NCI-H69 (cell line): ENCODE measurements at places on chromosomes 1 and 21.
A peak's percentile ranks its signal among the peaks of the same experiment; 100 is the strongest.

DNA sequence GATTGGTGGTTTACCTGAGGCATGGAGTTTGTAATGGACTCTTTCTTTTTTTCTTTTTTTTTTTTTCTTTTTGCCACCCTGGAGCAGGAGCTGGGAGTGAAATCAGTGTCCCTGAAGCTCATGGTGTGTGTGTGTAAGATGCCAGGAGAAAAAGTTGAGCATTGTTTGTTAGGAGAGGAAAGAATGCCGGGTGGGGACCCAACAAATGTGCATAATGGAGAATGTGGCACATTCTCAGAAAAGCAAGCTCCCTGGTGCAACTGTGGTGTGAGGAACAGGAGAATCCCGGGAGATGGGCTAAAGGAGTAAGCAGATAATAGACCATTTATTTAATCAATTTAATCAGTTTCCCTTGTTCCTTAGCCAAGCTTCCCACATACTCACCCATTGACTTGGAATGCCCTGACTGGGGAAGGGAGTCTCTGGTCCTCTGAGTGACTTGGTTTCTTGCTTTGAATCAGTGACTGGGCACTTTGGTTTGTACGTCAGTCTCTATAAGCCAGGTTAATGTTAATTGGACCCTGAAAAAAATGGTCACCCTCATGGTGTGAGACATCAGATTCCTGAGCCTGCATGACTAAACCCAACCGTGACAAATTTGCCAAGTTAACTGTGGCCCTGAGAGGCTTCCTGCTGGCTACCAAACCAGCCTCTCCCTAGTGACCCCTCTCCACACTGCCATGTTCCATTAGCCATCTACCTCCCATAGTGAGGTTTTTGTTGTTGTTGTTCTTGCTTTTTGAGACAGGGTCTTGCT lies 43.9 kb upstream of the ITPKB start:
- DNase-seq, result no peak

DNA sequence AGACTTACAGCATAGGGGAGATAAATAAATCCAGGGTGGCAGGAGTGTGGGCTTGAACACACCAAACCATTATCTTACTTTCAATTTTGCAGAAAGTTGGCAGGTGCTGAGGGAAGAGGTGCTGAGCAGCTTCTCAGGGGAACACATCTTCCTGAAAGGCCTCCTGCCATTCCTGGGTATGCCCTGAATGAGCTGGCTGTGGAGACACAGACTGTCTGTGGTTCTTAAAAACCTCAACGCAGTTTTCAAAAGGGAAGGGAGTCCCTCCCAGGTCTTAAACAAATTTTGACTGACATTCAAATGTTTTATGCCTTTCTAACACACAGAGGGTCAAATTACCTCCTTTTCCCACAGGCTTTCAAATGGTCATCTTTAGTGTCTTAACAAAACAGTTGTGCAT lies 166.9 kb downstream of the TNFSF18 start:
- no peak for DNase-seq

- DNase-seq, result no peak
Observed at GRCh38 chr1:76919085-76919484, 51.8 kb downstream of the ST6GALNAC5 start.

GRCh38 chr1:85088408-85088784 lies 40.1 kb upstream of the MCOLN3 start:
- DNase-seq, result no peak

DNA sequence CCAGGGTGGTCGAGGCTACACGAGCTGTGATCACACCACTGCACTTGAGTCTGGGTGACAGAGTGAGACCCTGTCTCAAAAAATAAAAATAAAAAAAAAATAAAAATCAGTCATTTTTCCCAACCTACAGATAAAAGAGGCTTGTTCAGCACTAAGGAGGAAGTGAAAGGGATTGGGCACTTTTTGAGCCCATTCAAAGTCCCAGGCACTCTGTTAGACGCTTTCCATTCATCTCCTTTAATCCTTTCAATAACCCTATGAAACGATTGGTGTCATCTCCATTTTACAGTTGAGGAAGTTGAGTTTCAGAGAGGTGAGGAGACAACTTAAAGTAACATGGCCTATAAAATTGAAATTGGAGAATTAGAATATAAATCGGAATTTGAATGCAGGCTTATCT lies 10.4 kb upstream of the AGO4 start:
- no peak for DNase-seq

GRCh38 chr1:39379187-39379586 lies 112.2 kb upstream of the BMP8A start:
- no peak for DNase-seq

DNA sequence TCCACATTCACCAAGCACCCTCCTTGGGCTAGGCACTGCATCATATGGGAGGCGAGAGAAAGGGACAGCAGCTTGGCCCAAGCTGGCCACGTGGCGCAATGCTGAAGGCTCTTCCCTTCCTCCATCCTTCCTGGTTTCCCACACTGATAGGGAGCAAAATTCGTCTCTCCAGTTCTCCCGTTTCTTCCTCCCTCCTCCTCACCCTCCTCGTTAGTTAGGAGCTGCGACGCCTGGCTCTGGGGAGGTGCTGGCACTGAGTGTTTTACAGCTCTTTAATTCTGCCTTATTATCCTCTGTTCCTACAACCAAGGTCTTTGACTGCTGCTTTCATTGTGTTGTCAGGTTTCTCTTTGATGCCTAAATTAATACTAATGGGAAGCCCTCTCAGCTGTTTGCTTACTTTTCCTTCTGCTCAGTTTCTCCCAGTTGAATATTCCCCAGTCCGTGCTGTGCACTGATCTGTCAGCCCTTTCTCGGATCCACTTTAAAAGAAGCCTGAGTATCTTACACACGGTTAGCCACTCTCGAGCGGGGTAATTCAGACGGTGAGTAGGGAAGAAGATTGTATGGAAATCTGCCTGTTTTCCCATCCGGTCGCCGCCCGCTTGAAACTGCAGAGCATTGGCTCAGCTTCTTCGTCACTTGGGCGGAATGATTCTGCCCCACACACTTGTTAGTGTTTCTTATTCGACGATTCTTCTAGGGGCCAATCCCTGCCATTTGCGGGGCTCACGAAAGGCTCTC lies 56.2 kb upstream of the SMYD2 start:
- peak; percentile 10 for DNase-seq

GRCh38 chr1:31548907-31549808 lies 27.2 kb upstream of the TINAGL1 start:
- DNase-seq, result peak; percentile 83

- no peak for DNase-seq
Observed at GRCh38 chr1:8263791-8264190, 54.1 kb upstream of the SLC45A1 start.

- peak; percentile 57 for DNase-seq
Observed at GRCh38 chr1:40774266-40774998, 9.2 kb upstream of the KCNQ4 start.

DNA sequence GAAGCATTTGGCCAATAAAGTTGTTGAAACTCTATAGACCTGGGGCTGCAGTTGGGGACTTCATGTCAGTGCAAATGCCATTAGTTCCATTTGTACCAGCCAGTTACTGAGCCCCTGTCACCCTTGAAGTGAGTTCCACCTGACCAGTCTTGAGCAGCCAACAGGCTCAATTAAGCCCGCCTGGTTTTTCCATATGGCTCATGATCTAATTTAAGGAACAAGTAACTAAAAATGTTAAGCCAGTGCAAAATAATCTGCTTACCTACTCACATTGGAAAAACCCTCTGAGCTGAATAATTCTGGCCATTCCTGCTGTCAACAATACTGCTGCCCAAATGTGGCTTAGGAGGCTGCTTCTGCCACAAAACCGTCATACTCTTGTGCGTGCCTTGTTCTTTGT lies 21.6 kb downstream of the NSUN4 start:
- no peak for DNase-seq

DNA sequence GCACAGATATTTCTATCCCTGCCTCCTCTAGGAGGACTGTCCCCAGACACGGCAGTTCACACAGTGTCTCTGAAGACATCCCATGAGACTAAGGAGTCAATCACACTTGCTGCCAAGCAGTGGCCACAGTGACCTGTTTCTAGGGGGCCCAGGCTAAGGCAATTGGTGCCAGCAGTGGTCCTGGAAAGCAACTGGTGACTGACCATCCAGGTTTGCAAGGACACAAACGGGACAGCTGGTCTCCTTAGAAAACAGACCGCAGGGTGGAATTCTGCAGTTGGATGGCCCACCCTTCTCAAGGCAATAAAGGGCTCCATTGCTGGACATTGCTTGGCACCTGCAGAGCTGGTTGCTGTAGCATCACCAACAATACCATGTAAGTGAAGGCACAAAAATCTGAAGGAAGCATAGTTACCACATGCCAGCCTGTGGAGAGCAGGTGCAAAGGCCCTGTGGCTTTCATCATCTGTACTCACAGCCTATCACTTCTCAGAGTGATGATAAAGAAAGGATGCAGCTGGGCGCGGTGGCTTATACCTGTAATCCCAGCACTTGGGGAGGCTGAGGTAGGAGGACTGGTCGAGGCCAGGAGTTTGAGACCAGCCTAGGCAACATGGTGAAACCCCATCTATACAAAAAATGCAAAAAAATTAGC lies 81.5 kb downstream of the STUM start:
- DNase-seq, result no peak

DNA sequence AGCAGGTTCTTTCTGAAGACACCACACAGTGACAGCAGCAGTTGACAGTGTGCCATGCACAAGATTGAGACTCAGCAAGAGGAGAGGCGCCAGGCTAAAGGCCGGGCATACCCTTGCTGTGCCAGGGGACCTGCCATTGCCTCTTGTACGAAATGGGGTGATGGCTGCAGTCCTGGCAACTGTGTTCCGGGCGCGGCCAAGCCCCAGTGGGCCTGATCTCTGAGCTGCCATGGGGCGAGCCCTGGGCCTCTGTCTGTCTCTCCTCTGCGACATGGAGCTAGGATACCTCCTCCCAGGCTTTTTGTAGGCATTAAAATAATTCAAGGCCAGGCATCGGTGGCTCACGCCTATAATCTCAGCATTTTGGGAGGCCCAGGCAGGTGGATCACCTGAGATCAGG lies 9.6 kb upstream of the TRAPPC10 start:
- DNase-seq, result no peak

- peak; percentile 32 for DNase-seq
Observed at GRCh38 chr1:177170756-177171535, at the start of gene BRINP2. Gene BRINP2, plus strand, starts transcription at chr1:177170958. Its CDS starts 58,919 bp downstream, at chr1:177229877.

DNA sequence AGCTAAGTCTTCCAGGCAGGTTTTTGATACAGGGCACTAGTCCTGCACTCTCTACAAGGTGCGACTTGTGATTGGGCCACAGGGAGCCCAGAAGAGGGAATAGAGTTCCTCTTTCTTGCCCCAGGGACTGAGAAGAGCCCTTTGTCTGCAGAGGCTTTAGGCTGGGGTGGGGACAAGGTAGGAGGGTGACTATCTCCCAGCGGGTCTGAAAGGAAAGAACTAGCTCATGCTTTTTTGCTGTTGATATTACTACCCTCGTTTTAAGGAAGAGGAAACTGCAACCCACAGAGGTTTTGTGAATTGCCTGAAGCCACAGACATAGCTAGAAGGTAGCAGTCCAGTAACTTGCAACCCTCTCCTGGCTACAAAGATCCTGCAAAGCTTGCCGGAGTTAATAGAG lies 615.2 kb downstream of the MATN1 start:
- peak; percentile 2 for DNase-seq

DNA sequence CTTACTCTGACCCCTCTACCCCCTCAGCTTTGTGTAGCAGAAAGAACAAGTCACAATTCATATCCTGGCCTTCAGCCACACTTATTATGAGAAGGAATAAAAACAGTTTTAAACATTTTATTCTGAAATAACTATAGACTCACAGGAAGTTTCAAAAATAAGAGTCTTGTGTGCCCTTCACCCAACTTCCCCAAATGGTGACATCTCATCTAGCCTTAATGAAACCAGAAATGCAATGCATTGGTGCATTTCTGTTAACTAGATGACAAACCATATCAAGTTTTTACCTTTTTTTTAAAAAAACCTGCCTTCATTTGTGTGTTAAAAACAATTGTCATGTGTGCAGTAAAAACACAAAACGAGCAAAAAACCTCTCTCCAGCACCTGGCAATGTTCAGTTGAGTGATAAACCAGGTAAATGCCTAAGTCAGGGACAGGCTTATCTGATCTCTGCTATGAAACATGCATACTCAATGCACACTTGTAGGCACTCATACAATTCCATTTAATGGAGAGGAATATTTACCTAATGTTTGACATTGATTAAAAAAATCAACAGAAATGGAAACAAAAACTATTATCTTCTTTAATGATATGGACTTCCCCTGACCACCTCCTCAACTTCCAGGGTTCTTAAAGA lies 51.5 kb downstream of the SH3BGR start:
- DNase-seq, result no peak

GRCh38 chr1:82894635-82895034 lies 1093.9 kb downstream of the ADGRL2 start:
- no peak for DNase-seq

- peak; percentile 72 for DNase-seq
Observed at GRCh38 chr1:54052431-54052933, 522 bp downstream of the TMEM59 start.

GRCh38 chr1:25036117-25036546 lies 106.1 kb upstream of the RUNX3 start:
- no peak for DNase-seq

DNA sequence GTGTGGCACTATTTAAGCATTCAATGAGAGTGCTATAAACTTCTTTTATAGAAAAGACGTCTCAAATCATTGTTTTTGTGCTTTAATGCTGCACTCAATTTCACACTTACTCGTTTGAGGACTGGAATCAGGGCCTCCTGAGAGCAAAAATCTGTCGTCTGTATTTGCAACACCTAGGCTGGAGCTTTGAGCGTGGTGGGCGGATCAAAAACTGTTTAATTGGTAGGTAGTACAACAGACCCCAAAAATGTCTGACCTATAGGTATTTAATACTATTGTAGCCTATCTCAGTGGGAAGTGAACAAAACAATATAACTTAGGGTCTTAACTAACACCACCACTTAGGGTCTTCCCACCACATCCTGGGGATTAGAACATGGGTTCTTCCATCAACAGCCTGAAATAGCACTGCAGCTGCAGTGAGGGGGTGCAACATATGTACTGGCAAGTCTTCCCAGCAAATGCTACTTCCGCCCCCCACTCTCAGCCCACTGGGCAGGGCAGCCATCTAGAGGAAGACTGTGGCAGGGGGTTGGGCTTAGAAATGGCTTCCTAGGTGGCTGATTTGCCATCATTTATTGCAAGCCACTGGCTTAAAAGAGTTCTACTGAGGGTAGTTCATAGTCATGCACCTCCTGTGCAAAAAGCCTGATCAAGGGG lies 48.3 kb downstream of the CD46 start:
- DNase-seq, result no peak

GRCh38 chr21:32772281-32773047 lies 909 bp upstream of the PAXBP1 start:
- peak; percentile 53 for DNase-seq

- DNase-seq, result no peak
Observed at GRCh38 chr21:42451941-42452340, 44.1 kb downstream of the RSPH1 start.
